ENCODE measurements at places on chromosomes 2 and 18. TPM values are rescaled to one million over a fixed set of nuclear protein-coding genes. Genes with fewer than 3 reads are reported as not detected.

FAM110C gene
- total RNA-seq, result 1.2 TPM

CRIM1 gene
- total RNA-seq, result 21.5 TPM

ACVR1C gene
- 0.59 TPM for total RNA-seq

RAD51AP2 gene
- total RNA-seq, result 0.11 TPM

SKA1 gene
- total RNA-seq, result 28.3 TPM

MBD5 gene
- 13.5 TPM for total RNA-seq

ZNF236 gene
- 7.2 TPM for total RNA-seq

LYPD6B gene
- not detected for total RNA-seq

ABCB11 gene
- total RNA-seq, result not detected

TDRD15 gene
- total RNA-seq, result 0.29 TPM

POMC gene
- not detected for total RNA-seq

Data from HepG2 (cell line).